ENCODE measurements at places on chromosomes 16 and 17. TPM values are rescaled to one million over a fixed set of nuclear protein-coding genes. Genes with fewer than 3 reads are reported as not detected.

Gene DPEP2
- total RNA-seq: not detected

Gene CCL1
- total RNA-seq: not detected

Gene SLC6A2
- 0.13 TPM for total RNA-seq

Gene CDK3
- 1.0 TPM for total RNA-seq

Gene SLC13A2
- total RNA-seq: not detected

Gene AGRP
- total RNA-seq: not detected

Gene SSTR5
- not detected for total RNA-seq

Gene KRT222
- total RNA-seq: 0.91 TPM

All from mammary epithelial cell (primary cell).